Activated CD4-positive, alpha-beta T cell treated with anti-CD3 and anti-CD28 coated beads, Interleukin-2, amount 50 U/mL, for 24 hours (primary cell): ENCODE measurements at places on chromosomes 7 and 10.

GRCh38 chr7:106069471-106070200 is 42.5 kb downstream of the SYPL1 start:
- no peak for DNase-seq

DNA sequence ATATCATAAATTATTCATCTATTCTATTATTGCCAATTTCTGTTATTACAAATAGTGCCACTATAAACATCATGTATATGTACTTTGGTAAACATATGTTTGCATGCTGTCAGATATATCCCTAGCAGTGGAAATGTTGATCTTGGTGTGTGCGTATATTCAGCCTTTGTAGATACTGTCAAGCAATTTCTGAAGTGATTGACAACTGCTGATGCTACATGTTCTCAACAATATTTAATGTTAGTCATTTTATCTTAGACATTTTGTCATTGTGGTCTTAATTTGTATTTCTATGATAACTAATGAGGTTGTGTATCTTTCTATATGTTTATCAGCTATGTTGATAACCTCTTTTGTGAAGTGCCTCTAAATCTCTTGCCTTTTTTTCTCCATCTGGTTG is 186.5 kb upstream of the NRG3 start:
- no peak for DNase-seq

GRCh38 chr10:77381750-77382149 is 255.9 kb downstream of the KCNMA1 start:
- no peak for DNase-seq

- no peak for DNase-seq
Measured at GRCh38 chr10:14244147-14244546, 86.6 kb downstream of the FRMD4A start.

DNA sequence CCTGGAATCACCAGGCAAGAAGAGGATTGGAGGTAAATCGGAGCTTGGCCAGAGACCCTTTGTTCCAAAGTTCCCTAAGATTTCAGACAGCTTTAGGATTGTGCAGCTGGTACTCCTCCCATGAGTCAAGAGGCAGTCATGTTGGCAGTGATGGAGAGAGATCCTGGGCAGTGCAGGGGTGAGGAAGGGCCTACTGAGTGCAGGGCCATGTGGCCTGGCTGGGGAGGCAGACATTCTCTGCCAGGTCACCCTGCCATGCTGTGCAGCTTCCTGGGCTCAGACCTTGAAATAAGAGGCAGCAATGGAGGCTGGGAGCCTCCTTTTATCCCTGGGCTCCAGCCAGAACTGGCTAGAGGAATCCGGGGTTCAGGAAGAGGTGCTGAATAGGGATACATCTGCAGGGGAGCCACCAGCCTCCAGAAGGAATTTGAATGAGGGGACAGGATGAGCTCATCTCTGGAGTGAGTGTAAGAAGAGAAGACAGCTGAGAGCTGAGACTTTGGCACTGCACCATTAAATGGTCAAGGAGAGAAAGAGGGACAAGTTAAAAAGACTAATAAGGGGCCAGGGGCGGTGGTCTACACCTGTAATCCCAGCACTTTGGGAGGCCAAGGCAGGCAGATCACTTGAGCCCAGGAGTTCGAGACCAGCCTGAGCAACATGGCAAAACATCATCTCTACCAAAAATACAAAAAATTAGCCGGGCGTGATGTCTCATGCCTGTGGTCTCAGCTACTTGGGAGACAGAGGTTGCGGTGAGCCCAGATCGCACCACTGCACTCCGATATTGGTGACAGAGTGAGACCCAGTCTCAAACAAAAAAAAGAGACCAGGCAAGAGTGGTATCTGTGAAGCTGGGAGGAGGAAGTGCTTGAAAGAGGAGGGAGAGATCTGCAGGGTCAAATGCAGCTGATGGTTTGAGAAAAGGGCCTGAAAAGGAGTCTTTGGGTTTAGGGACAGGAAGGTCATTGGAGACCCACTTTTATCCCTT is 12.0 kb downstream of the SFTPD start:
- no peak for DNase-seq

GRCh38 chr10:111999915-112000302 is 183.7 kb downstream of the GPAM start:
- DNase-seq: no peak
